ENCODE measurements at places on chromosomes 1 and 21.

DNA sequence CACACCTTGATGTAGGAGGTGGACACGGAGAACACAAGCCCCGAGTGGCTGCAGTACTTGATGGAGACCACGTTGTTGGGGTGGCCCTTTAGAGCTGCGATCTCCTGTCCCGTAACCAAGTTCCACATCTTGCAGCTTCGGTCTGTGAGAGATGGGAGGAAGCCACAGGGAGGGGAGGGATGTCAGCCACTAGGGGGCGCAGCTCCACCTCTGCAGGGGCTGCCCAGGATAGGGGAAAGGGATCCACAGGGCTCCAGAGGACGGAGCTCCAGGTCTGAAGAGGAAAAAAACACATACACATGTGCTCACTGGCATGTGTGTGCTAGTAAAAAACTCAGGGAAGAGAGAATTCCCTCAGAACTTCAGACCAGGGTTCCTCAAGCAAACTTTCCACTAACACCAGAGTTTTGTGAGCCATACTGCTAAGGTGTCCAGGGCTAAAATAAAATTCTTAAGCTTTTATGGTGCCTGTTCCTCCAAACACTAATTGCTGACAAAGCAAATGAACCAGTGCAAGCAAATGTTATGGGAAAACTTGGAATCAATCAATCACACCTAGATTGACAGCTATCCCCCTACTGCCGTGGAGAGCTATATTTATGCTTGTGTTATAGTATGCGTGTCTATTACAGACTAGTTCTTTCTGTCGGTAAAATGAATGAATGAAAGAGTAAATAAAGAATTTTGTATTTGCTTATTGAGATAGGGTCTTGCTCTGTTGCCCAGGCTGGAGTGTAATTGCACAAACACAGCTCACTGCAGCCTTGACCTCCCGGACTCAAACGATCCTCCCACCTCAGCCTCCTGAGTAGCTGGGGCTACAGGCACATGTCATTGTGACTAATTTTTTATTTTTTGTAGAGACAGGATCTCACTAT is 43.7 kb downstream of the KIF21B start:
- DNase-seq: peak; percentile 56

DNA sequence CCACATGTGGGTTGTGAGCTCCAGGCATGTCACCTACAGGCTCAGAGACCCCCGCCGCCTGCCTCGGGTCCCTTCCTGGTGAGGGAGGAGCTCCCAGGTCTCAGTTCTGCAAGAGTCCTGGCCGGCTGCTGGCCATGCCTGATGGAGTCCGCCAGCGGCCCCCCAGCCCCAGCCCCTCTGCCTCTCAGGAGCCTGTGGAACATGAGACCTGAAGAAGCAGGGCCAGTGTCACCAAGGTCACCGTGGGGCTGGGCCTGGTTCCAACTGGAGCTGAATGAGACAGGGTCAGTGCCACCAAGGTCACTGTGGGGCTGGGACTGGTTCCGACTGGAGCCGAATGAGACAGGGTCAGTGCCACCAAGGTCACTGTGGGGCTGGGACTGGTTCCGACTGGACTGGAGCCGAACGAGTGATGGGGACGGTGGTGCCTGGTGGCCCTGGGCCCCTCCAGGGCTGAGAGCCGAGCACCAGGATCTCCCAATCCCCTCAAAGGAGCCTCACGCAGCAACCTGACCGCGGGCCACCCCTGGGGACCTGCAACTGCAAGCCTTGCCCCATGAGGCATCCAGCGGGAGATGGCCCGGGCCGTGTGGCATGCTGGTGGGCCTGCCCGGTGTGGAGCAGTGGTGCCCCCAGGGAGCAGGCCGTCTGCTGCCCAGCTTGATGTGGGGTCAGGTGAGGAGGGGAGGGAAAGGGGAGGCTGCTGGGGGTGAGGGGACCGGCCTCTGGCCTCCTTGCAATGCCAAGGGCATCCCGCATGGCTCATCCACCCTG is 14.5 kb upstream of the PTTG1IP start:
- no peak for DNase-seq

GRCh38 chr1:157310401-157310800 is 172.2 kb upstream of the ETV3 start:
- DNase-seq: no peak

DNA sequence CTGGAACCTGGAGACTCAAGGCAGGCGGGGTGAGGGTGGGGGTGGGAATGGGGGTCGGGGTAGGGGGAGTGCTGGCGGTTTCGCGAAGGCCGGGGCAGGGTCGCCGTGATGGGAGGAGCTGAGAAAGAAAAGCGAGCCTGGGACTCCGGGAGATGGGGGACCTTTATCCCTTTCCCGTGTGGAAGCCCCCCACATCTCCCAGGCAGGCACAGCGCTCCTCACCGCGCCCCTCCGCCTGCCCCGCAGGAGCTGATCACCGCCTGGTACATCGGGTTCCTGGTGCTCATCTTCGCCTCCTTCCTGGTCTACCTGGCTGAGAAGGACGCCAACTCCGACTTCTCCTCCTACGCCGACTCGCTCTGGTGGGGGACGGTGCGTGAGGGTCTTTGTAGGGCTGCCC is 35.5 kb downstream of the KCNQ4 start:
- no peak for DNase-seq
